ENCODE measurements at places on chromosomes 7 and 10. TPM values are rescaled to one million over a fixed set of nuclear protein-coding genes. Genes with fewer than 3 reads are reported as not detected.

DNA sequence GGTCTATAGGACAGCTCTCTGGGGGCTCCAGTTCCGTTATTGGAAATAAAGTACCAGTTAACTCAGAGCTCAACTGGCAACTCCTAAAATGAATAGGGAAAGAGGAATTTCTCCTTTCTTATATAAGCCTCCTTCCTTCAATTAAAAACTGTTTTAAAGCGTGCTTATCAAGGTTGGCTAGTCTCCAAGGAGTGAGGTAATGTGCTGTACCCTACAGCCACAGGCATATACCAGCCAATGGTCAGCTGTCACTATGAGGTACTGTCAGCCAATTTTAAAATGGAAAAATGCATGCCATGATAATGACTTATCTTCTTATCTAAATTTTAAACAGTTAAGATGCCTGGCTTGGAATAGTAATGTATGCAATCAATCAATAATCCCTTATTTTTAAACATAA is 76.2 kb downstream of the PLCE1 start:
- no peak for DNase-seq

- DNase-seq, result peak; percentile 30
Measured at GRCh38 chr7:101816595-101817470, 593 bp upstream of the CUX1 start.

Gene NYAP1
- total RNA-seq, result 0.24 TPM

Gene RBP4
- total RNA-seq, result not detected

All from activated CD4-positive, alpha-beta memory T cell treated with anti-CD3 and anti-CD28 coated beads for 36 hours (primary cell).